ENCODE measurements at places on chromosomes 7 and 10. TPM values are rescaled to one million over a fixed set of nuclear protein-coding genes. Genes with fewer than 3 reads are reported as not detected.
A peak's percentile ranks its signal among the peaks of the same experiment; 100 is the strongest.

GRCh38 chr10:78335371-78335690, 301.7 kb downstream of the RPS24 start:
- H3K4me3 ChIP-seq, result no peak overlapping the region
- H3K36me3 ChIP-seq, result no peaks in the 10 kb centered on the region
- DNase-seq, result no peak
- H3K4me1 ChIP-seq, result peaks cover 35% of the 10 kb centered on the region

DNA sequence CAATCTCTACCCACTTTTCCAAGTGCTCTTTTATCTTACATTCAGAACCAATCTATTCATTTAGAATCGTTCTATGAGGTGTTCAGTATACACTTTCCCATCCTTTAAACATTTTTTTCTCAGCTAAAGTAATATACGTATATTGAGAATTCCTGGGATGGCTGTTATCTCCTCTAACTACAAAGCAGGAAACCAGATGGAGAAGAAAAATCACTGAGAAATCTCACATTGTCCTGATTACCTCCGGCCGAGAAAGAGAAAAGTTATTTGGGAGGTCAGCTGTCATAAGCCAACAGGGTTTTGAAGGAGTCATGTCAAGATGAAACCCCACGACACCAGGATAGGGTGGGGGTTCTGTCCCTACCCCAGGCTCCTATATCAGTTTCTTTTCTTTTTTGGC, 99.2 kb upstream of the KDM7A start:
- H3K4me3 ChIP-seq, result peak overlapping the region; percentile 37
- H3K4me1 ChIP-seq, result peaks cover 12% of the 10 kb centered on the region
- no peak overlapping the region for H3K27ac ChIP-seq
- H3K27me3 ChIP-seq, result no peaks in the 10 kb centered on the region

GRCh38 chr7:28329661-28330363, 82.5 kb upstream of the CREB5 start:
- no peak overlapping the region for H3K27ac ChIP-seq
- peaks cover 17% of the 10 kb centered on the region for H3K4me1 ChIP-seq
- H3K27me3 ChIP-seq, result no peaks in the 10 kb centered on the region
- peak overlapping the region; percentile 45 for H3K4me3 ChIP-seq

GRCh38 chr10:10798102-10798863, 219.4 kb upstream of the CELF2 start:
- H3K4me3 ChIP-seq, result peak overlapping the region; percentile 35
- no peaks in the 10 kb centered on the region for H3K36me3 ChIP-seq

GRCh38 chr7:150977382-150978125, 567 bp downstream of the KCNH2 start:
- H3K4me1 ChIP-seq, result no peaks in the 10 kb centered on the region
- no peak overlapping the region for H3K4me3 ChIP-seq
- no peak overlapping the region for H3K27ac ChIP-seq
- H3K36me3 ChIP-seq, result no peaks in the 10 kb centered on the region

DNA sequence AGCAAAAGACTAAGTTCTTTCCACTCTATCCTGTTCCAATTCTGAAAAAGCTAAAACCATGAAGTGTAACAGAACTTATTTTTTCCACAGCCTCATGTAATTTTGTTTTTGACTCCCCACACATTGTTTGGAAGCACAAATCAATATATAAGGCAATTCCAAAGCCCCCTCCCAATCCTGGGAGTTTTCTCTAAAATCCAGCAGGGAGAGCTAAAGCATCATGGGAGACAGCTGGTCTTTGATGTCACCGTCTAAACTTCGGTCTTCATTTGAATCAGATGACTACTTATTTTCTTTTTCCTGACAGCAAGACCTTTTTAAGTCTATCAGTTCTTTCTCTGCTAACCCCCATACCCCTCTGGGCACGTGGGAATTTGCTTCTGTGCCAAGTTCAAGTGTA, 33.3 kb upstream of the PON1 start:
- H3K4me1 ChIP-seq, result no peaks in the 10 kb centered on the region
- H3K27me3 ChIP-seq, result no peaks in the 10 kb centered on the region
- H3K36me3 ChIP-seq, result no peaks in the 10 kb centered on the region
- H3K27ac ChIP-seq, result no peak overlapping the region
- DNase-seq, result peak; percentile 5
- no peak overlapping the region for H3K4me3 ChIP-seq

- H3K27me3 ChIP-seq, result no peaks in the 10 kb centered on the region
- no peaks in the 10 kb centered on the region for H3K4me1 ChIP-seq
- H3K36me3 ChIP-seq, result no peaks in the 10 kb centered on the region
Measured at GRCh38 chr7:36736090-36736898, 12.0 kb upstream of the AOAH start.

DNA sequence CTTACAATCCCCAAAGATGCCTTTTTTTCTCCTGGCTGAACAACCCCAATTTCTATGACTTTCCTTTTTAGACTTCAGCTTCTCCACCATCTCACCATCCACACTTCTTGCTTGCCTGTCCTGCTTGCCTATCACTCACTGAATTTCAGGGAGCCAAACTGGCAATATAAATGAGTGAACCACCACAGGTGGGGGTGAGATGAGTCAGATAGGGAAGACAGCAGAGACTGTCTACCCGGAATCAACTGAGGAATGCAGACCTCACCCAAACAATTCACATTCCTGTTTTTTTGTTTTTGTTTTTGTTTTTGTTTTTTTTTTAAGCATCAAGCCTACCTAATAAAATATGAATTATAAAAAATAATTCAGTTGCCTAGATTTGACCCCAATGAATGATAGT, 273.8 kb downstream of the NRG3 start:
- DNase-seq, result no peak
- H3K27me3 ChIP-seq, result no peaks in the 10 kb centered on the region
- no peaks in the 10 kb centered on the region for H3K36me3 ChIP-seq

GRCh38 chr7:90298145-90299038, 22.7 kb downstream of the FAM237B start:
- H3K4me1 ChIP-seq, result no peaks in the 10 kb centered on the region
- no peak overlapping the region for H3K27ac ChIP-seq
- no peak overlapping the region for H3K4me3 ChIP-seq

- H3K27me3 ChIP-seq, result no peaks in the 10 kb centered on the region
- no peaks in the 10 kb centered on the region for H3K36me3 ChIP-seq
- no peak overlapping the region for H3K4me3 ChIP-seq
- peaks cover 21% of the 10 kb centered on the region for H3K4me1 ChIP-seq
Measured at GRCh38 chr10:113517165-113517900, 35.5 kb upstream of the HABP2 start.

DNA sequence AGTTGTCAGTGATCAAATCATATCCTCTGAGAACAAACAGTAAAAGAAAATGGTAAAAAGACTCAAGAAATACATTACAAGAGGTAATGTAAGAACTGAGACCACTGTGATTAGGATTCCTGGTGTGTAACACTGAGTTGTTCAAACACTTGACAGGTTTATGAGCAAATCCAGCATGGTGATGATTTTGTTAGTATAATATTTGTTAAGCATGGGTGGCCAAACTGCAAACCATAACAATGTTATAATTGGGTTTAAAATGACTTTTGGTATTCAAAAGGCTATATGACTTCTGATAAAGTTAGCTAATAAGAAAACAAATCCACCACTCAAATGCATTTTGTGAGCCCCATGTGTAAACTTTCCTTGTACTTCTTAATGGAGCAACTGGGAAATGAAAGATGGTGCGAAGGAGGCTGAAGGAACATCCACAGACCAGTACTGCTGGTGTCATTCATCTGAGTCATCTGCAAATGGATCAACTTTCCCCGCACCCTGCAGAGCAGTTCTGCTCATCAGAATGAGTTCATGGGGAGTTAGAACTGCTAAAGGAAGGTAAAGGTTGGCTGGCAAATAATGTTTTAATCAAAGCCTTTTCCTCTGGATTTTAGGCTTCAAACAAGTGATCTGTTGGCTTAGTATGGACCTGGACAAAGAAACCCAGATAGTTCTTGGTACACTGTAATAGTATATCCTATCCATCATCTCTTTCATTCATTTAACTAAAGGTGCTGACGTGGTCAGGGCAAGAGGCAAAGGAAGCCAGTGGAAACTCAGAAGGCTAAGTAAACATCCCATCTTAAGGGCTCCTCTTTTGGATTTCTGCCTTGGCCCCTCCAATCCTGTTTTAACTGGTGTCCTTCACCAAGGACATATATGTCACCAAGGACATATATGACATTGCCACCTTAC, 45.0 kb downstream of the AFAP1L2 start:
- DNase-seq, result no peak
- H3K27ac ChIP-seq, result no peak overlapping the region
- H3K36me3 ChIP-seq, result no peaks in the 10 kb centered on the region
- peaks cover 6% of the 10 kb centered on the region for H3K27me3 ChIP-seq
- H3K4me3 ChIP-seq, result no peak overlapping the region

- peak; percentile 31 for DNase-seq
- H3K4me1 ChIP-seq, result no peaks in the 10 kb centered on the region
- H3K27ac ChIP-seq, result no peak overlapping the region
- peak overlapping the region; percentile 39 for H3K4me3 ChIP-seq
Measured at GRCh38 chr10:27258838-27259812, 18.5 kb upstream of the ACBD5 start.

DNA sequence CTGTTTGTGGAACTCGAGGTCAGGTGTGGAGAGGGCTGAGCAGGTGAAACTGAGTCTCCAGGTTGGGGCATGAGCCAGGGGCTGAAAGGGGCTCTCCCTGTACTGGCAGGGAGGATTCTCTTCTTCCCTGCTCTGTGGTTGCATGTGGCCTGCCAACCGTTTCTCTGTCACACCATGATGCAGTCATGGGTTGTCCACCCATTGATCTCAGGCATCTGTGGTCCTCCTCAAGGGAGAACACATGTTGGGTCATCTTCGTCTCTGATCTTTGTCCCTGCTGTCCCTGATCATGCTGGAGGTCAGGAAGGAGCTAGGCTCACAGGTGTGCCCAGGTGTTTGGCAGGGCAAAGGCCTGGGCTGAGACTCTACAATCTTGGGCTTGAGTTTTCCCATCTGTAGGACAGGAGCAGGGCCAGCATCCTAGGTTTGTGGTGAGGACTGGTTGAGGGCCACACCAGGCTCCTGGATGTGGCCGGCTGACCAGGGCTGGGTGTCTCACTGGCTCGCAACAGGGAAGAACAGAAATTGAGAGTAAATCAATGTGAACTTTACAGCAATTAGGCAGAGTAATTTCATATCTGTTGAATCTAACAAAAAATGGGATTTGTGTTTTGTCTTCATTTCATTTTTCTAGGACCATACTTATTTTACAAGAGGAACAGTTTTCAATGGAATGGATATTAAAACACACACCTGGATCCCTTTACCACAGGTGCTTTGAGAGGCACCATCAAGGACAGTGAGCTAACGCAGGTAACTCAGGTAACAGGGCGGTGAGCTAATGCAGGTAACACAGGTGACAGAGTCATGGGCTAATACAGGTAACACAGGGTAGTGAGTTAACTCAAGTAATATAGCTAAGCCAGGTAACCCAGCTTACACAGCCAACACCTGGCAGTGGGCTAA, 58.5 kb upstream of the IGFBP3 start:
- H3K27ac ChIP-seq, result peak overlapping the region; percentile 99
- no peak overlapping the region for H3K4me3 ChIP-seq
- H3K27me3 ChIP-seq, result no peaks in the 10 kb centered on the region
- peaks cover 46% of the 10 kb centered on the region for H3K4me1 ChIP-seq
- DNase-seq, result peak; percentile 43
- no peaks in the 10 kb centered on the region for H3K36me3 ChIP-seq

DNA sequence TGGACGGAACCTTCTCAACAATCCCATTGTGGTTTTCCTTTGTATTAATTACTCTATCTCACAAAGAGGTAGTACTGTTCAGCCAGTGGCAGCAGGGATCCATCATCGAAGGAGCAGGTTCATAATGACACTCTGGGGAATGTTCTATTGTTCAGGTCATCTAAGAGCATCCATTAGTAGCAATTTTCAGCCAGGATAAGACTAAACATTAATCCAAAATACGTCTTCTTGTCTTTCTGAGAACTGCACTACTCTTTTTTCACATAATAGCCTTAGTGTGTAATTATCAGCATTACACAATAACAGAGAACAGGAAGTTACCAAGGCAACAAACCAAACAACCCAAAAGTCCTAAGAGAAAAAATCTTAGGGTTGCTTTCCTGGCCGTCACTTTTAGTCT, 259.5 kb upstream of the VWC2 start:
- no peak overlapping the region for H3K27ac ChIP-seq
- no peak for DNase-seq
- H3K4me1 ChIP-seq, result no peaks in the 10 kb centered on the region
- H3K4me3 ChIP-seq, result no peak overlapping the region

GRCh38 chr7:146115548-146115850, 1.1 kb upstream of the CNTNAP2 start:
- H3K27me3 ChIP-seq, result peaks cover 9% of the 10 kb centered on the region
- H3K36me3 ChIP-seq, result no peaks in the 10 kb centered on the region

GRCh38 chr10:31864834-31865518, 63.7 kb downstream of the ARHGAP12 start:
- H3K27me3 ChIP-seq, result no peaks in the 10 kb centered on the region
- H3K36me3 ChIP-seq, result no peaks in the 10 kb centered on the region
- peak overlapping the region; percentile 42 for H3K4me3 ChIP-seq

- H3K4me1 ChIP-seq, result no peaks in the 10 kb centered on the region
- H3K27ac ChIP-seq, result no peak overlapping the region
- peak; percentile 42 for DNase-seq
- no peak overlapping the region for H3K4me3 ChIP-seq
- H3K27me3 ChIP-seq, result peaks cover 3% of the 10 kb centered on the region
Measured at GRCh38 chr10:23294638-23295247, 49.9 kb downstream of the C10orf67 start.

DNA sequence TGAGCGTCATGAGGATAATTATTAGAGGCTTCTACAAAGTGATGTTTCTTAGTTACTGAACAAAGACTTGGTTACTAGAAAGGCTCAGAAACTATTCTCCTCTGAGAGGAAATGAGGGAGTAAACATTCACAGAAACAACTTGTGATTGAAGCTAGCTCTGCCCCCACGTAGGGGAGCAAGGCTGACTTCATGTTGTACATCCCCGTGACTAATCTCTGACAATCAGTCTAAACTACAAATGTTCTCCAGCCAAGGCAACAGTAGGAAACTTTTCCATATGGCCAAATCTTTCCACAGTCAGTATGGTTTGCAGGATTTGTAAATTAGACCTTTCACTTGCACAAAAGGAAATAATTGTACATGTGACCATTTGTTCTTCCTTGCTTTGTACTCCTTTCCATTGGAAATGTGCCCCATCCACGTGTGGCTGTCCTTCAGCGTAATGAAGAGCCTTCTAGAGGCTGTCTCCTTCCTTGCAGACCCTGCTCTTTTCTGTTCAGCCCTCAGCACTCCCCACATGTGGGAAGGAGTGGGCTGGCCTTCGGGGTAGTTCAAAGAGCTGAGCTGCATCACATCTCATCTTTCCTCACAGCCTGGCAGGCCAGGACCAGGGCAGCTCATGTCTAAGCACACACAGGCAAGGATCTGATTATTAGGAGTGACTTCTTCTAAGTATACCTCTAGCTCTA, 93.5 kb downstream of the PCGF5 start:
- H3K4me3 ChIP-seq, result no peak overlapping the region
- peaks cover 12% of the 10 kb centered on the region for H3K4me1 ChIP-seq
- H3K27ac ChIP-seq, result no peak overlapping the region
- no peaks in the 10 kb centered on the region for H3K36me3 ChIP-seq

MSMB gene
- total RNA-seq, result not detected

EDRF1 gene
- 16.4 TPM for total RNA-seq

OSBPL3 gene
- total RNA-seq, result 25.8 TPM

MPP7 gene
- total RNA-seq, result not detected

FXYD4 gene
- total RNA-seq, result not detected

ZNF746 gene
- total RNA-seq, result 20.6 TPM

MORN4 gene
- 7.9 TPM for total RNA-seq

MCM10 gene
- 3.4 TPM for total RNA-seq

CNPY1 gene
- not detected for total RNA-seq

SORBS1 gene
- 1.2 TPM for total RNA-seq

OR6B1 gene
- total RNA-seq, result not detected

LIPJ gene
- not detected for total RNA-seq

NAT16 gene
- total RNA-seq, result not detected
